ENCODE measurements at places on chromosomes 6 and 20. TPM values are rescaled to one million over a fixed set of nuclear protein-coding genes. Genes with fewer than 3 reads are reported as not detected.

- no peak for DNase-seq
Measured at GRCh38 chr20:1500496-1500895, 9.3 kb upstream of the SIRPB2 start.

DNA sequence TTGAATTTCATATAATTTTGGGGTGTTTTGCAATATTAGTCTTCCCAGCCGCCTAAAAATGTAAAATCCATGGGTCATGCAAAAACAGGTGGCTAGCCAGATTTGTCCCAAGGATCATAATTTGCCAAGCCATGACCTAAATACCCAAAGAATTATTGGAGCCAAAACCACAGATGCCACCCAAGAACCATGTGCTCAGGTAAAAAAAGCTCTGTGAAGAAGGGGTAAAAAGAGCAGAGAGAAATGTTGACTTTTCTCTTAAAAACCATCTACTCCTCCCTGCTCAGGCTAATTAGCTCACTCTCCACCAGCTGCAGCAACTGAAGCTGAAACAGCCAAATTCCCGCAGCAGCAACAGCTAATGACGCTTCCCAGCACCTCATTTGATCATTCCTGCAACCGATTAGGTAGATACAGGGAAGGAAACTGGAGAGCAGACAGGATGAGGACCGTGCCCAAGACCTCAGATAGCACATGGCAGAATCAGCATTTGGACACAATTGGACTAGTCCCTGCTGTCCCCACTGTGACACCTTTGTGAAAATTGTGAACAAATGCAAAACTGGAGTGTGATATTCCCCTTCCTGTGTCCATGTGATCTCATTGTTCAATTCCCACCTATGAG lies 107.9 kb upstream of the NXT1 start:
- DNase-seq: no peak

DNA sequence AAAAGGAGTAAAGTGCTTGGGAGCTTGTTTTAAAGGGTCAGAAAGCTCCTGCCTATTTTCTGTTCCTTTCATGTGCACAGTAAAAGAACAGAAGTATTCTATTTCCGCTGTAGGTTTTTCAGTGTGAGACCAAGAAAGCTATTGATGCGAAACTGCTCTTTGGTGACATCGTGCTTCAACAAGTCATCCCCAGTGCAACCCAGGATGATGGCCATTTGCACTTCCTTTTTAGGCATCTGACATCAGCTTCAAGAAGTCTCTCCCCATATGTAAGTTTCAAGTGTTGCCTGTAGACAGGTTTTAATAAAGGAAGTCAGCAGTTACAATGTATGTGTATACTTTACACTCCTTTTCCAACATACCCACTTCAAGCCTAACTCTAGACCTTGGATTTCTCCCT lies 131.6 kb downstream of the RFX6 start:
- no peak for DNase-seq

DNA sequence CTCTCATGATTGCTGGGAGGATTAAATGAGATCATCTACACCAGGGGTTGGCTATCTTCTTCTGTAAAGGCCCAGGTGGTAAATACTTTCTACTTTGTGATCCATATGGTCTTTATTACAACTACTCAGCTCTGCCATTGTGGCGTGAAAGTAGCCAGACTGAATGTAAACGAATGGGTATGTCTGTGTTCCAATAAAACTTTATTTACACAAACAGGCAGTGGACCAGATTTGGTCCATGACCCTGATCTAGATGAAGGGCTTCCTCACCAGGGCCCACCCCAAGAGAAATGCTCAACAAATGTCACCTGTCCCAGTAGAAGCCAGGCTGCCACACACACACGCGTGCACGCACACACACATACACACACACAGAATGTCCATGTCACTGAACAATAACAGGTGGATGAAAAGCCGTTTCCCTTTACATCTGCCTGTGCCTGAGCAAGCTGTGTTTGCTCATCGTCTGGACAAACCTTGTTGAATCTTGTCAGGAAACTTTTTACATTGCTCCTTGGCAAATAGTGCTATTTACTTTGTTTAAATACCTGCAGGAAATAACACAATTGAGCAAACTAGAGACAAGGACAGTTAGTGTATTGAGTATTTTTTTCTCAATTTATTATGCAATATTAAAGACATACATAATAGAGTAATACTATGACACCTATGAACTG lies 114.3 kb downstream of the EYA2 start:
- DNase-seq: no peak

DNA sequence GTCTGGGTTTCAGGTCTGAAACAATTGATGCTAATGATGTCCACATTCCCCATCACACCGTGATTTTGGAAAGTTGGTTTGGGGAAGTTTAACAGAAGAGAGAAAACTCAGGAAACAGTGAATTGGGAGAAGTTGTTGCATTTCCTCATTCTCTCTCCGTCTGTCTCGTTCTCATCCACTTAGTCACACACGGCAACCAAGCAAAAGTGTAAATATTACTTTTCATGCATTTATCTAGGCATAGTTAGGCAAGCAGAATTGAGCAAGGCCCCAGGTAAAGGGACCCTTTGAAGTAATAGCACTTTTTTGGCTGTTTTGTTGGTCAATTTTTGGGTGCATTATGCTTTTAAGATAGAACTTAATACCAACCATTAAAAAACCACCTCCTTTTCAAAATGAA lies 137.0 kb upstream of the SULF2 start:
- no peak for DNase-seq

GRCh38 chr20:20000211-20000968 lies 16.8 kb upstream of the NAA20 start:
- no peak for DNase-seq

DNA sequence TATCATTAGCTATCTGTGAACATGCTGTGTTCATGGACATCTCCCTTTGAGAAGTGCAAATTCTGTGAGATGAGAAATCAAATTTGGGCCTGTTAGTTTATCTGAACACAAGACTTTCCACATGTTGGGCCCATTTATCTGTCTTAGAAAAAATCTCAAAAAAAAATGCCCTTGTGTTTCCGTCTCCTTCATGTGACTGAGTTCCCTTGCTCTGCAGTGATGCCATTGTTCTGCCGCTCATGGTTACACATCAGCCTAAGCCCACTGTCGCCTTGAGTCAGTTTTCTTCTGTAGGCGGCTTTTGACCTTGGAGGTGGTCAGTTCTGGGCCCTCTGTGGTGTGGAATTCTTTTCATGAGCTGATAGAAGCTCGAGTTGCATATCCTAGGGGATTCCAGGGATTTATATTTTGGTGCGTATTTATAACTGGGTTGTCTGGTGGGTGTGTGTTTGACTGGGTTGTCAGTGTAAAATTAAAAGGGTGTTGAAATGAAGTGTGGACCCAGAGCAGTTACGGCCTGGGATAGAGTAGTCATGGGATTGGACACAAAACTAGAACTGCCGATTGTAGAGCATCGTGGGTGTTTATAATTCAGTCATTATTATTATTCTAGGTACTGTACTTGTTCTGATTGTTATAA lies 156.7 kb downstream of the JARID2 start:
- DNase-seq: no peak

DNA sequence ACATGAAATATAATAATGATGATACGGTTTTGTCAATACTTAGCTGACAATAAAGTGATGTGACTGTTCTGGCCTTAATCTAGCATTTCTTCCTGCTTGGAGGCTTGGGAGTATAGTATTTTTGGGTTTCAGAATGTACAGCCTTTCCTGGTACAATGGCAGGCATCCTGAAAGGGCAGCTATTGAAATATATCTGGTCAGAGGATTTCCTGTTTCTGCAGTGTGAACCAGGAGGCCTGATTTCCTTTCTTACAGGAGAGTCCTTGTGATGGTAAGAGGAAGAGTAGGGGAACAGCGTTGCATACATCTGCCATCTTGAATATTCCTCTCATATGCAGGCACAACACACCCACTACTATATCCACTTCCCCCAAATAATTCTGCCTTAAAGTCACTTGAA lies 93.7 kb downstream of the MYO6 start:
- DNase-seq: no peak

GRCh38 chr6:1605004-1605892 lies 4.5 kb upstream of the FOXC1 start:
- no peak for DNase-seq

The TTK gene
- 48.7 TPM for total RNA-seq

The E2F1 gene
- total RNA-seq: 37.1 TPM

The IL17A gene
- total RNA-seq: not detected

The SAPCD1 gene
- total RNA-seq: 3.5 TPM

The HLA-DRA gene
- total RNA-seq: 0.61 TPM

The FAM83C gene
- total RNA-seq: not detected

The TNFRSF6B gene
- total RNA-seq: 5.9 TPM

The SLC24A3 gene
- not detected for total RNA-seq
